Stimulated activated CD4-positive, alpha-beta T cell treated with anti-CD3 and anti-CD28 coated beads, Interleukin-15, amount 100 ng/mL, for 48 hours (primary cell): ENCODE measurements at places on chromosomes 7 and 10.

DNA sequence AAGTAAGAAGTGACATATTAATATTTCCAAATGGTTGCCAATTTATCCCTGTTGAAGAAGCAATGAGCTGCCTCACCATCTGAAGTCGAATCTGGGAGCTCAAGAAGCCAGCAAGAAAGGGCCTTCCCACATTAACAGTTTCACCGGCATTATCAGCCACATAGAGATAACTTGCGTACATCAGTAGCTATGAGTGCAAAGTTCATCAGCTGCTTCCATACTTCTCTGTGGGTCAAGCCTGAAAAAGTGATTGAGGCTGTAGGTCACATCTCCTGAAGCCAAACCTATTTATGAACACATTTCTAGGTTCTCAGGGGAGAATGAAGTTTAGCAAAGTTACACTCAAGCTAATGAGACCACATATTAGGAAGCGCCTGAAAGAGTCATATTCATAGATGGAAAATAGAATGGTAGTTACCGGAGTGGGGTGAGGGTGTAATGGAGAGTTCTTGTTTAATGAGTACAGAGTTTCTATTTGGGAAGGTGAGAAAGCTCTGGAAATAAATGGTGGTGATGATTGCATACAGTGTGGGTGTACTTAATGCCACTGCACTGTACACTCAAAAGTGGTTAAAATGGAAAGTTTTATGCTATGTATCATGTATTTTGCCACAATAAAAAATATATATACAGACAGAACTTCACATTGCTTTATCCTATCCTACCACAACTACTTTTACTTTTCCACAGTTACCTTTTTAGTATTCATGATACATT lies 189.3 kb upstream of the SP4 start:
- DNase-seq: no peak

DNA sequence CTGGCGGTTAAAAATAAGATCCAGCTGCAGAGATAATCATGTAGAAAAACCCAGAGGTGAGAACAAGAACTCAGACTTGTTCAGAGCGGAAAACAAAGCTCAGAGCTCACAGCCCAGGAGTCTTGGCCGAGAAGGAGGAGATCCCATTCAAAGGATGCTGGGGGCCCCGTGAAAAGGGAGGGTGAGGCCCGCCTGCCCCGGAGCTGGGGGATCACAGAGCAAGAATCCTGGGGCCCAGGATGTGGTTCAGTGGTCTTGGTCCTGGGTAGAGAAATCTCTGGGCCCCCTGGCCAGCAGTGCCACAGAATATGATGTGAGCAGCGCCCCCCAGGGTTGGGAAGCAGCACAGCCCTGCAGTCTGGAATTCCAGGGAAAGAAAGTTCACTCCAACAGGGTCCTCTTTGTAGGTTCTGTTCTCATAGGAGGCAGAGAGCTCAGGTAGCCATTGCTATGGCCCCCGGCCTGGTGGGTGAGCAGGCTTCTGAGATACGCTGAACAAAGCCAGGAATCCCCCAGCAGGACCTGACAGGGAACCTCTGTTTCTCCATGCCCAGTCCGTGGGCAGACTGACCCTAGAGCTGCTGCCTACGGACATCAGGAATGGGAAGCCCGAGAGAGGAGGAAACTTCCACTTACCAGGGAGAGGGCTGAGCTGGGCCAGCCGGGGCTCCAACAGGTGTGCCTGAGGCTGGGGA lies 77.7 kb upstream of the GNA12 start:
- no peak for DNase-seq

GRCh38 chr10:48309711-48310226 lies 3.3 kb downstream of the MAPK8 start:
- DNase-seq: no peak

DNA sequence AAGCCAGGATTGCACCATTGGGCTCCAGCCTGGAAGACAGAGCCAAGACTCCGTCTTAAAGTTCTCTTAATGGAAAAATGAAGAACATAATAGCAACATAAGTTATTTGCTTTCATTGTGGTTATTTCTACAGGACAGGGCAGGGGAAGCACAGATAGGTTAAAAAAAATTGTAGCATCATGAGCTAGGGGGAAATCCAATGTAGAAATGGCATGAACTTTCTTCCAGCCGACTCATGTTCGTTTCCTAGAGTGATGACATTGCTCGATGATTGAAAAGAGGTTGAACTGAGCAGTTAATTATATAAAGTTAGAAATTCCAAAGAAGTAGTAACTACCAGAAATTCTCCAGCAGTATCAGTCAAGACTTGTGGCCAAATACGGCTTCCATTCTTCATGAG lies 64.9 kb downstream of the DAGLB start:
- DNase-seq: no peak

DNA sequence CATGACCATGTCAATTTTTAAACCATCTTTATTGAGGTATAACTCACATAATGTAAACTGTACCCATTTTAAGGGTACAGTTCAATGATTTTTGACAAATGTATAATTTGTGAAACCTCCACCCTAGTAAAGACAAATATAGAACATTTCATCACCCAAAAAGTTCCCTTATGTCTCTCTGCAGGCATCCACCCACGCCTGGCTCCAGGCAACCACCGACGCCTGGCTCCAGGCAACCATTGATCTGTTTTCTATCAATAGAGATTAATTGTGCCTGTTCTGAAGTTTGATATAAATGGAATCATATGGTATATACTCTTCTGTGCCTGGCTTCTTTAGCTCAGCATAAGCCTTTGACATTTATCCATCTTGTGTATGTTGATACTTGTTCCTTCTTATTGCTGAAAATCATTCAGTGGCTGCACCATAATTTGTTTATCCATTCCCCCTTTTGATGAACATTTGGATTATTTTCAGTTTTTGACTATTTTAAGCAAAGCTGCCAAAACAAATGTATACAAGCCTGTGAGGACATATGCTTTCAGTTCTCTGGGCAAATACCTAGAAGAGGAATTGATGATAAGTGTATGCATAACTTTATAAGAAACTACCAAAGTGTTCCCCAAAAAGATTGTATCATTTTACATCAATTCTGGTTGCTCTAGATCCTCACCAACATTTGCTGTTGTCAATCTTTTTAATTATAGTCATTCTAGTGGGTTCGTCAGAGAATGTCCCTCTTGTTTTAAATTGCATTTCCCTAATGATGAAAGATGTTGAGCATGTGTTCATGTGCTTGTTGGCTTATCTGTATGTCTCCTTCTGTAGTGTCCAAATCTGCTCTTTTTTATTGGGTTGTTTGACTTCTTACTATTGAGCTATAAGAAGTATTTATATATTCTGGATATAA lies 55.7 kb upstream of the HECTD2 start:
- no peak for DNase-seq

- no peak for DNase-seq
Observed at GRCh38 chr7:22363756-22364422, 6.9 kb upstream of the RAPGEF5 start.

DNA sequence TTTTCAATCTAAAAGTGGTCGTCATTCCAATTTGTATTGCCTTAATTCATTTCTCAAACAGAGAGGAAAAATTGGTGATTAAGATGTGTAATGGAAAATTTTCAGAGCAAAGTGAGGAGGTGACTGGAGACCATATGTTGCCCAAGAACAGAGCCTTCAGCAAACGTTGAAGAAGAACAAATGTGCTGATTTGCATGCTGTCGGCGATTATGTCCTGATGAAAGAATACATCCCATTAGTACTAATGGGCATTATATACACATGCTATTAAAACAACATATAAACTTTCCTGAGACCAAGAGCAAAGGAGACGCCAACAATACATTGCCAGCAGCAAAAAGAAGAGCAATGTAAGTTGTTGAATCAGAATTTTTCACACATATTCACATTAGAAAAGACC lies 100.0 kb upstream of the ARID5B start:
- DNase-seq: no peak

GRCh38 chr7:68720697-68721096 lies 877.6 kb upstream of the AUTS2 start:
- DNase-seq: no peak

GRCh38 chr7:150502519-150502918 lies 12.2 kb upstream of the GIMAP7 start:
- no peak for DNase-seq

GRCh38 chr7:150755473-150756099 lies 18.4 kb downstream of the GIMAP5 start:
- peak; percentile 58 for DNase-seq

DNA sequence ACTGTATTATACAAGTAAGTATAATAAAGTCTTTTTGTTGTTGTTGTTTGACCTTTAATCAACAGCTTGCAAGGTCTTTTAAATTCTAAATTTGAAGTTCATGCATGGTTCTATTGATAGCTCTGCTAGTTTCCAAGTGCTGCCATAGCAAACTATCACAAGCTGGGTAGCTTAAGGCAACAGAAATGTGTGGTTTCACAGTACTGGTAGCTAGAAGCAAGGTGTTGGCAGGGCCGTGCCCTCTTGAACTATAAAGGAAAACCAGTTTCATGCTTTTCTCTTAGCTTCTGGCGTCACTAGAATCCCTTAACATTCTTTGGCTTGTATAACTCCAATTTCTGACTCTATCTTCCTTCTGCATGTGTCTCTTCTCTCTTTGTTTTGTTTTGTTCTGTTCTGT lies 1021.9 kb upstream of the AUTS2 start:
- no peak for DNase-seq

DNA sequence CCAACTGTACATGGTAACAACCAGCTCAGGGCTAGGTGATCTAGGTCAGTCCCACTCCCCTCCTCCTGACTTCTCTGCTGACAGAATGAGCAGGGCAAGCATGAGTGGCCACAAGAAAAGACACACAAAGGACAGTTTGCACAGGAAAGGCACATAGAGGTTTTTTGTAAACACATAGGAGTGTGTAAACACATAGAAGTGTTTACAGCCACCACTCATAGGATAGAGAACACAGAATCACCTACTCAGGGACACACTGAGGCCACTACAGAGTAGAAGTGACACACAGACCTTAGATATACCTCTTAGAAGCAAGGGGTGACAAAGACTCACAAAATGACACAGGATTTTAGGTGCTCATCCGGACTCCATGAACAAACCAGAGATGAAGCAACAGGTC lies 19.0 kb downstream of the NUDCD3 start:
- no peak for DNase-seq

DNA sequence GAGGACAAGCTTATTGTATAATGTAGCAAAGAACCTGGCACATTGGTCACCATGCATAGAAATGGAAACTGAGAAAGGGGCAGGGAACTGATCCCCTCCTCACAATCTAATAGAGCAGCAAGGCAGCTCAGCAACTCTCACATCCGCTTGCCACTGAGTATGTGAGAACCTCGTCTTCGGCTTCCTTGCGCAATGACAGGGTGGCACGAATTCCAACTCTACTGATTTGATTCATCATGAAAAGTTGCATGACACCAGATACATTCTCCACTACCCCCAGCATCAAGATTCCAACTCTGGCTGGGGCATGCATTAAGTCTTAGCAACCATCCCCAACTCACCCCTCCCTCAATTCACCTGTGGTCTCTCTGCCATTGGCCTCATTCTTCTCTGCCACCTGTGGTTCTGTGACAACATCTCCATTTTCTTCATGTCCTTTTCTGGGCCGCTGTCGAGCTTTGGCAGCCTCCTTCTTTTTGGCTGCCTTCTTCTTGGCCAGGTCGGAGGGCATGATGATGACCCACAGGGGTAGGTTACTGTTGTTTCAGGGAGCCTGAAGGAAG lies 976 bp downstream of the ABCF2 start:
- DNase-seq: no peak

- no peak for DNase-seq
Observed at GRCh38 chr10:63628526-63629362, 107.5 kb downstream of the REEP3 start.

GRCh38 chr7:106604971-106605370 lies 56.0 kb downstream of the CCDC71L start:
- no peak for DNase-seq

DNA sequence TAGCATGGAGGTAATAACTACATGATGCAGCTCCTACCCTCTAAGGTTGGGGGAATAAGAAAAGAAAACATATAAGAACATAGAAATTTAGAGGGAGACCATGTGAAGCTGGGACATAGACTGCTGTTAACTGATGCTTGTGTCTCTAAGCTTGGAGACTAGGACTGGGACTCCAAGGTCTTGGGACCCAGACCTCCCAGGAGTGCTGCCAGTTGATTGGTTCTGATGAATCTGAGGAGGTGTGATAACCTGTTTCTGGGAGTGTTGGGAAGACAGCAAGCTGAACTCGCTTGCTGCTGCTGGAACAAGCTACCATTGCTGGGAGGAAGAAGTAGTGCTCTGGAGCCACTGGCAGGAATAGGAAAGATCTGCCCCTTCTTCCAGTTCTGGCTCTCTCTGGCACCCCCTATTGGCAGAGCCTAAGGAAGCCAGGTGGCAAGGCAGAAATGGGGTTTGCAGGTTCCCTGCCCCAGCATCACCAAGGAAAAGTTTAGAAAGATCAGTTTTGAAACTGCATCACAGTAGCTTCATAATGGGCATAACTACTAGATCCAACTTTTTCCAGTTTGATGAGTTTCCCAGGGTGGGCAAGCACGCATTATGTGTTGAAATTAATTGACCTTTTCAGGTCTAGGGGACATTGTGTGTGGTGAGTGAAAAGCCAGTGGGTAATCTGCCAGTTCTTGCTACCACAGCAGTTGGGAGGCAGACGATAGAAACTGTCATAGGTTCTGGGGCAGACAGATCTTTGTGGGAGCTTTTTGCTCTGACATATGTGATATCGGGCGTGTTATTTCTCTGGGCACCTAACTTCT lies 140.7 kb downstream of the SND1 start:
- DNase-seq: no peak

DNA sequence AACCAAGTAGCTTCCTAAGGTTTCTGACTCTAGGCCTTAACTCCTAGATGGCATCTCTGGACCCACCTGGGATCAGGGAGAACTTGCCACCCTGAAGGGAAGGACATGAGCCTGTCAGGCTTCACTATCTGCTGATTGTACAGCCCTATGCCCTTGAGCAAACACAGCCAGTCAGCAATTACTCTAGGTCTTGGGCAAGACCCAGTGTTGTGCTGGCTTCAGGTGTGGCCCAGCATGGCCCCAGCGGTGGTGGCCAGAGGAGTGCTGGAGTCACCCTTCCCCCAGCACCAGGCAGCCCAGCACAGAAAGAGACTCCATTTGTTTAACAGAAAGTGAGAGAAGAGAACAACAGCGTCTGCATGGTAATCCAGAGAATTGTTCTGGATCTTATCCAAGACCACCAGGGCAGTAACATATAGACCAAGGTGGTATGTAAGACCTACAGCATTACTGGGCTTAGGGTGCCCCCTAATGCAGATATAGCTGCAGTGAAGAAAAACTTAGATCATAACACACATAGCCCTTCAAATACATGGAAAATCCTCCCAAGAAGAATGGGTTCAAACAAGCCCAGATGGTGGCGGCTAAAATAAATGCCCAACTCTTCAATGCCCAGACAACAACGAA lies 207.7 kb downstream of the MAGI2 start:
- DNase-seq: no peak

GRCh38 chr7:12456506-12456905 lies 52.8 kb upstream of the VWDE start:
- DNase-seq: no peak

- no peak for DNase-seq
Observed at GRCh38 chr10:27470885-27471284, 33.2 kb upstream of the RAB18 start.
